ENCODE measurements at places on chromosomes 12 and 14. TPM values are rescaled to one million over a fixed set of nuclear protein-coding genes. Genes with fewer than 3 reads are reported as not detected.

TROAP gene
- total RNA-seq = 88.1 TPM

RERGL gene
- not detected for total RNA-seq

CABP1 gene
- total RNA-seq = 0.40 TPM

IL22 gene
- total RNA-seq = not detected

TSHR gene
- not detected for total RNA-seq

DIO2 gene
- 2.5 TPM for total RNA-seq

DAO gene
- total RNA-seq = not detected

CACNA1C gene
- 0.03 TPM for total RNA-seq

NPFF gene
- 0.19 TPM for total RNA-seq

BMP4 gene
- total RNA-seq = 2.5 TPM

IL26 gene
- total RNA-seq = not detected

ABCB9 gene
- 11.2 TPM for total RNA-seq

ENDOU gene
- total RNA-seq = not detected

MRPS35 gene
- total RNA-seq = 100 TPM

PRIMA1 gene
- total RNA-seq = 0.45 TPM

CCDC38 gene
- 0.09 TPM for total RNA-seq

SYT1 gene
- 6.1 TPM for total RNA-seq

KRT81 gene
- 3,224 TPM for total RNA-seq

GZMB gene
- total RNA-seq = not detected

PTGER2 gene
- 3.8 TPM for total RNA-seq

TAS2R30 gene
- total RNA-seq = not detected

KRT6C gene
- not detected for total RNA-seq

FLVCR2 gene
- total RNA-seq = 16.0 TPM

PA2G4 gene
- total RNA-seq = 263 TPM

INSM2 gene
- total RNA-seq = 0.05 TPM

AQP6 gene
- total RNA-seq = not detected

KIF5A gene
- 0.20 TPM for total RNA-seq

RBP5 gene
- total RNA-seq = not detected

HOXC4 gene
- 3.1 TPM for total RNA-seq

CLBA1 gene
- 18.0 TPM for total RNA-seq

GNB3 gene
- 1.1 TPM for total RNA-seq

IFI27 gene
- 1.4 TPM for total RNA-seq

KCNJ8 gene
- total RNA-seq = 0.24 TPM

CD163L1 gene
- 0.53 TPM for total RNA-seq

APOF gene
- not detected for total RNA-seq

CYP46A1 gene
- 0.20 TPM for total RNA-seq

LRIG3 gene
- total RNA-seq = 5.1 TPM

DNAAF2 gene
- total RNA-seq = 11.3 TPM

METTL3 gene
- total RNA-seq = 45.2 TPM

PZP gene
- total RNA-seq = not detected

Data from A549 treated with AZD2906 at 1 μM for 4 hours (cell line).